ENCODE measurements at places on chromosomes 6 and 20.

DNA sequence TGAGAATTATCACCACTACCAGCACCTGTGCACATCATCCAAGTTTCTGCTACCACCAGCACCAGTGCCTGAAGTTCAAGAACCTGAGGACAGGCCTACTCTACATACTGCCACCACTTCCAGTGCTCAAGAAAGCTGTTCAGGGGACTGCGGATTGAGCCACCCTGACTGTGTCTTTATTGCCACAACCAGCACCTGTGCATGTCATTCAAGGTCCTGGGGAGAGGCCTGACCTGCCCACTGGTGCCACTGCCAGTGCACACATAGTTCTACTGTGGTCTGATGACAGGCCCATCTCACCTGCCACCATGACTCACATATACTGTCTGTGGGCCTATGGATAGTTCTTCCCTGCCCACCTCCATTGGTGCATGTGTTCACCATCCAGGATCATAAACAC is 559.4 kb downstream of the COL12A1 start:
- DNase-seq, result no peak

- DNase-seq, result no peak
These were observed 1.4 kb upstream of the INSM1 start for GRCh38 chr20:20366551-20366875.

DNA sequence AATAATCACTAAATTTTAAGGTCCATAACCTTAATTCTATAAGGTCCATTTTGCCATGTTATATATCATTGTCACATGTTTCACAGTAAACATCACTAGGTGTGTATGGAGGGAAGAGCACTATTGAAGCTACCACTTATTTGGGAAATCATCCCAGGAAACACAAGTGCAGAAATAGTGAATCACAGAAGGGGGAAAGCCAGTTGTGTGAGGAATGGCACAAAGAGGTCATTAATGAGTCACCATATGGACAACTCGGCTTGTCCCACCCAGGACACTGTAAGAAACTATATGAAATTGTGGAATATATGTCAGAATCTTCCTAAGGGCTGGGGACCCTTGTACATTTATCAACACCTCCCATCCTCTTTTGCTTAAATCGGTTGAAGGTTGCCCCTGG is 13.7 kb downstream of the BTN3A1 start:
- DNase-seq, result no peak

DNA sequence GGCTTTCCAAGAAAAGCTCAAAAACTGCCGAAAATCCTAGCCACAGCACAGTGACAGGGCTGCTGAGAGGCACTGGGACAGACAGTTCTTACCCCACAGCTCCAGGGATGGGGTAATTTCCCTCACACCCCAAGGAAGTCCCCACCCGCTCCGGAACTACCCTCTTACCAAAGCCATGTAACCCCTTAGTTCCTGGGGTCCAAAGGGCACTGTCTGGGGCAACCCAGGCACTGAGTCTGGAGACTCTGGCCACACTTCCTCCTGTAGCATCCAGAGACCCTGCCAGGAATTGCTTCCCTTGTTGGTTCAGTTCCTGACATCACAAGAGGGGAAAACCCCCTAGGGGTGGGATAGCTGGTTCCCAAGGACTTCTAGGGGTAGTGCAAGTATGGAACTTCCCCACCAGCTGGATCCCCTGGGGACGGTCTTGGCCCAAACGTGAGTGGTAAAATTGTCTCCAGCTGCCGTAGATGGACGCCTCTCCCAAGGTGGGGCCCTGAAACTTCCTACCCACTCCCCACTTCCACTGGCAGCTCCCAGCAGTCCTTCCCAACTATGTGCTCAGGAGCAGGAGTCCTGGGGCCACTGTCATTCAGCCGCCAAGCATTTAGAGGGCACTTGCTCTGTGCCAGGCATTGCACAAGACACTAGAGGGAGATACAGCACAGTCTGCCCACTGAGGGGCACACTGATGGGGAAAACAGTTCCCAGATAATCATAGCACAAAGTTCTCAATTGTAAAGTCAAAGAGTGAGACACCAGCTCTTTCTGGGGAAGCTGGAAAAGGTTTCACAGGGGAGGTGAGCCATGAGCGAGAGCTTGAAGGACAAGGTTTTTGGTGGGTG is 17.2 kb upstream of the HCK start:
- DNase-seq, result no peak

- DNase-seq, result no peak
These were observed 28.5 kb downstream of the RSPO3 start for GRCh38 chr6:127146932-127147331.

- DNase-seq, result no peak
These were observed 565.1 kb downstream of the C6orf118 start for GRCh38 chr6:164744301-164744700.

- DNase-seq, result no peak
These were observed 162.4 kb upstream of the BTBD3 start for GRCh38 chr20:11755071-11755841.

- DNase-seq, result no peak
These were observed 19.9 kb upstream of the KHDC1 start for GRCh38 chr6:73282871-73283270.

- no peak for DNase-seq
These were observed 123.0 kb upstream of the AKIRIN2 start for GRCh38 chr6:87824958-87825491.

DNA sequence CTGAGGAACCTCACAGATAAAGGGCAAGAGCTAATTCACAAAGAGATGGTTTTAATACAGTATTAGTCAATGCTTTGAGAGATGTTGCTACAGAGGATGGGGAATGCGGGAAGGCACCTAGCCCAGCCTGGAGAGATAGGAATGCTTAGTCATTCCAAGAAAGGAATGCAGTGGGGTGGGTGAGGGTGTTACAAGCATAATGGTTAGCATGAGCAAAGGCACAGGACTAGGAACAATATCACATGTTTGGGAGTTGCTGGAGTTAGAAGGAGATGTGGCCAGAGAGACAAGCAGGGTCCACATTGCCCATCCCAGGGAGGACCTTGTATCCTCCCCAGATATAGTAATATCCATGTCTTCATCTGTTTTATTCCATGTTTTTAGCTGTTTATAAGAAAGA is 107.0 kb upstream of the OGFRL1 start:
- DNase-seq, result no peak

DNA sequence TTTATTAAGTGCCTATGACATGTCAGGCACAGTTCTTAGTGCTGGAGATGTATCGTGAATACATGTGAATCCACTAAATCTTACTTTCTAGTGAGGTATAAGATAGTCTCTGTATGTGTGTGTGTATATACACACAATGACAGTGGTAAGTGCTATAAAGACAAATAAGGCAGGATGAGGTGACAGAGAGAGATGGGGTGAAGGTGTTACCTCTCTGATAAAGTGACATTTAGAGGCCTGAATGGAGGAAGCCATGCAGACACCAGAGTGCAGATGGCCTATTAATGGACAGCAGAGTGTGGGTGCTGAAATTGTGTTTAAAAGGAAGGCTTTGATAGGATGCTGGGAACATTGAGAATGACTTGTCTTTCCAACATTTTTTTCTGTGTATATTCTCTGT is 454.3 kb downstream of the CDC5L start:
- no peak for DNase-seq

DNA sequence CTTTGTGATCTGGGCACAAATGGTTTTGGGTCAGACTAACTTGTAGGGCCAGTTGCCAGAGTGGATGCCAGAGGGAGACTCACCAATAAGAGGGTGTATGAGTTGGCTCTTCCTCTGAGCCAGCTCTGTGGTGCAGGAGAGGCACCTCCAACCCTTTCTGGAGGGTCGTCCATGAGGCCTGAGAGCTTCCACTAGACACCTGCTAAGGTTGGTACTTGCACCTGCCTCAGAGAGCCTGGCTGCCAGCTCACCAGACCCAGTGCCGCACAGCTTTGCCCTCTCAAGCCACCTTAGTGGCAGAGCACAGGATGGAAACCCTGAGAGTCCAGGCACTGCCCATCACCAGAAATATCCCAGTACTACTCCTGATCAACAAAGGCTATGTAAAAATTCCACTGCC is 504.3 kb downstream of the EYS start:
- DNase-seq, result no peak

GRCh38 chr6:25384967-25385366 is 105.8 kb downstream of the CARMIL1 start:
- no peak for DNase-seq

DNA sequence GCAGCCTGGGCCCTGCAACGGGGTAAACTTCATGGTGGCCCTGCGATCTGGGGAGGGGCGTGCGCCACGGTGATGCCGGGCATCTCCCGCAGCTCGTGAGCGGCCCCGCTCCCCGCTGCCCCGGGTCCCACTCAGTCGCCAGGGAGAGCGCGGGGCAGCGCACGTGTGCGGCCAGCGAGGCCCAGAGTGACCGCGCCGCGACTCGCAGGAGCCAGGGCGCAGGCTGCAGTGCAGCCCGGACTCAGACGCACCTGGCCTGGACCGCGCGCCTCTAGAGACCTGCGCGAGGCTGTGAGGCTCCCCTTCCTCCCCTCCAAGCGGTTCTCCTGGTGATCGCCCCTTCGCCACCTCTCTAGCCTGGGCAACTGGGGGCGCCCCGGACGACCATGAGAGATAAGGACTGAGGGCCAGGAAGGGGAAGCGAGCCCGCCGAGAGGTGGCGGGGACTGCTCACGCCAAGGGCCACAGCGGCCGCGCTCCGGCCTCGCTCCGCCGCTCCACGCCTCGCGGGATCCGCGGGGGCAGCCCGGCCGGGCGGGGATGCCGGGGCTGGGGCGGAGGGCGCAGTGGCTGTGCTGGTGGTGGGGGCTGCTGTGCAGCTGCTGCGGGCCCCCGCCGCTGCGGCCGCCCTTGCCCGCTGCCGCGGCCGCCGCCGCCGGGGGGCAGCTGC is 652 bp downstream of the BMP6 start:
- DNase-seq, result no peak

- no peak for DNase-seq
These were observed 127.8 kb downstream of the KIF16B start for GRCh38 chr20:16445482-16445881.

DNA sequence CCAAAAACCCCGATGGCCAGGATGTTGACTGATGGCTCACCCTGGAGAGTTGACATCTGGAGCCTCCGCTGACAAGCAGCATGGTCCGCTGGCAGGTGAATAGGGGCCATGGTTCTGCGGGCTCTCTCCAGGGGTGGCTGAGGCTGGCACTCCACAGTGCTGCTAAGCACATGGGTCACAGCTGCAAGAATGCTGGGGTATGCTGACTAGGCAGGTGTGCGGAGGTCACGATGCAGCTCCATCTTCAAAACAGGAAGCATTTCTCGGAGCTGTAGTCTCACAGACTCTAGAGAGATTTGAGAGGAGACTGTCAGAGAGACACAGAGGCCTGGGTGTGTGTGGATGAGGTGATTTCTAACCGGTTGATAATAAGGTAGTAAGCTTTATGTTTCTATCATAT is 341.6 kb downstream of the NRN1 start:
- DNase-seq, result no peak

DNA sequence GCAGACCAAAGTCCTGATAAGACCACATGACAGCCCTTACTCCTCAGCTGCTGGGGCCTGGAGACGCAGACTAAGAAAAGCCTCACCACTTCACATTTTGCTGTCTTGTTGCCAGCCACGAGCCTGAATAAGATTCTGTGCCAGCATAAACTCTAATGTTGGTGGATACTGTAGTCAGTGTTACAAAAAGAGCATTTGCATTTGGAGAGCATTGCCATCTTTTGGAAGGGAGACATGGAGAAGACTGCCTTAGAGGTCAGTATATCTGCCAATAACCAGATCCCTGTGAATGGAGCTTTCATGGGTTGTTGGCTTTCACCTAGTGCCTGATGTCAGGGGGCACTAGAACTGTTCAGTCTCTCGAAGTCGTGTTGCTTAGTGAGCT is 315.2 kb downstream of the ZFAND3 start:
- DNase-seq, result no peak

DNA sequence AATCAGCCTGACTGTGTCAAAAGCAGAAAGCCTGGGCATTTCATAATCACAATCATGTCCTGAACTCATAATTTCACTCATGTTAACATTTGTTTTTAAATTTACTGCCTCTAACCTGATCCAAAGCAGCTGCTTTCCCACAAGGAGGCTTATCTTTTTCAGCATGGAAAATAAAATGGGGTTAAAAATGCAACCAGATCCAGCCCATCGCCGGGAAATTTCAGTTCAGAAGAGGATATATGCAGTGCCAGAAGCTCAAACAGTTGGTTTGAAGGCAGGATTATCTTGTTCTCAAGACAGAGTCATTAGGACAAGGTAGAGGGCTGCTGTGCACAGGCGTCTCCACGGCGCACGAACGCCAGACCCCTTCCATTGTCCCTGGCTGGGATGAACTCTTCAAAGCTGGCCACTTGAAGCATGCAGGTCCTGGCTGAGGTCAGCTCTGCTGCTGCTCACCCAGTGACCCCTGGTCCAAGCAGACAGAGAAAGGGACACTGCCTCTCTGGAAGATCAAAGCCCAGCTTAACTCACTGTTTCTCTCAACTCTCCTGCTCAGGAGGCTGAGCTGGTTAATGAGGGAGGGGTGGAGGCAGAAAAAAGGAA is 191.1 kb upstream of the HEY2 start:
- no peak for DNase-seq

DNA sequence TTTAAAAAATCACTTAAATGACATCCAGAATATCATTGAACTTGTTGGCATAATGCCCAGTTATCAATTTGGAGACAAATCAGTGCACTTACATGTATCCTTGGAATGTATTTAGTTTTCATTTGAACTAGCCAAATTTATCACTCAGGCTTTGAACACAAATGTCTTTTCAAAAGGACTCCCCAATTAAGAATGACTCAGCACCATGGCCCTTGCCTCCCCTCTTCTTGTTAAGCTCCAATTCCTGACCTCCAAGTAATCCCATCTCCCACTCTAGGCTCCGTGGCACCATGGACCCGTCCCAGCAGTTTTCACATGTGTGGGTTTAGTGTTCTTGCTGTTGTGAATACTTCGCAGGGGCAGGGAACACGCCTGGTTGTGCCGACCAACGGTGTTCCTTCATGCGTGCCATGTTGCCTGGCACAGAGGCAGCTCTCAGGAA is 2.7 kb downstream of the AKAP12 start:
- no peak for DNase-seq

DNA sequence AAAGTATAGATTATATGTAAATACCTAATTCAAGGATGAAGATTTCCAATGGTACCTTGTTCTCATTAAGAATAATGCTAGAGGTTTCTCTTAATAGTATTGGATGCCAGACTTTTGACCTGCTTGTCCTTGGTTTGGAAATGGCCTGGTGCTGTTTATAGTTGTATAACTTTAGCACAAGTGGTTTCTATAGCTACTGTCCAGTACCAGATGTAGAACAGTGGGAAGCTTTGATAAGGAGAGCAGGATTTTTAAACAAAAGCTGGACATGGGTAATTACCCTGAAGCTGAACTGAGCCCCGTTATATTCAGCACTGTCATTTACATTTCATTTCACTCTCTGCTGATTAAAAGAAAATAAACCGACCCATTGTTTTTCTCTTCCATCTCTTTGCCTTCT is 43.7 kb downstream of the TRMT11 start:
- DNase-seq, result no peak

- DNase-seq, result no peak
These were observed 28.2 kb upstream of the FABP7 start for GRCh38 chr6:122751326-122751725.

GRCh38 chr20:23166563-23166962 is 80.4 kb upstream of the CD93 start:
- DNase-seq, result no peak
